Urothelium cell line (cell line): ENCODE measurements at places on chromosomes 7 and 10.

DNA sequence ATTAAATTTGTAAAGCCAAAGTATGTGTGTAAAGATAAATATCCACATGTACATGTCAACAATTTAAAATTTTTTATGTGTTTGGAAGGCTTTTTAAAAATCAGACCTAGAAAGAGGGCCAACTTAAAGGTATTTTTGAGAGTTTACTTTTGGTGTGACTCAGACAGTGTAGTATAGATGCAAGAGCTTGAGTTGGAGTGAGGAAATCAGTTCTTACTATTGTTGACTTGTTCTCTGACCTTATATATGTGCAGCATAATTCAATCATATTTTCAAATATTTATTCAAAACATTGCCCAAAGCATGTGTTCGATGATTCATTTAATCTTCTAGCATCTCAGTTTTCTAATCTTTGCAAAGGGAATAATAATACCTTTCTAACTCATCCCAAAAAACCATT, 243.7 kb upstream of the PRKCQ start:
- DNase-seq, result no peak

- DNase-seq, result no peak
Observed at GRCh38 chr7:103149808-103150180, 895 bp upstream of the NAPEPLD start.

- no peak for DNase-seq
Observed at GRCh38 chr10:62655337-62655994, 149.1 kb upstream of the ADO start.

GRCh38 chr7:16526742-16527540, at the start of gene LRRC72:
Gene LRRC72, plus strand, starts transcription at chr7:16526825. Its CDS starts 128 bp downstream, at chr7:16526953.
- DNase-seq, result no peak

- DNase-seq, result no peak
Observed at GRCh38 chr7:1093916-1094508, 6.1 kb downstream of the GPER1 start.

DNA sequence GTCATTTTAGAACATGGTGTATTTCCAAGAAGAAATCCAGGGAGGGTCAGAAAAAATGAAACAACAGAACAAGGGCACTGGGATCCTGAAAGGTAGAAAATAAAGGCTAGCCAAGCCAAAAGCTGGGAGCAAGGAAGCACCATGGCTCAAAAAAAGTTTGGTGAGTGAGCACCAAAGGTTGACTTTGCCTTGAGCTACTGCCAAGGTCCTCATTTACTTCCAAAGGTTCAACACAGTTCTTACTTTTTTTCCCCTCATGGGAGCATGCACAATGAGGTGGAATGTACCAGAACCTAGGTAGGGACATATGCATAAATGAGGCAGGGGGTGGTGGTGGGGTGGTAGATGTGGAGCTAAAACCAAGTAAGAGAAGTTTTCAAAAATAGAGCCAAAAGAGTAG, 182.8 kb downstream of the CPEB3 start:
- DNase-seq, result no peak

- no peak for DNase-seq
Observed at GRCh38 chr10:10687751-10688150, 329.9 kb upstream of the CELF2 start.

GRCh38 chr7:100212631-100213286, 7.0 kb upstream of the PVRIG start:
- DNase-seq, result peak; percentile 3

- no peak for DNase-seq
Observed at GRCh38 chr7:5621776-5622175, 159.7 kb downstream of the RNF216 start.

GRCh38 chr7:45082031-45082830, 6.5 kb downstream of the NACAD start:
- no peak for DNase-seq

DNA sequence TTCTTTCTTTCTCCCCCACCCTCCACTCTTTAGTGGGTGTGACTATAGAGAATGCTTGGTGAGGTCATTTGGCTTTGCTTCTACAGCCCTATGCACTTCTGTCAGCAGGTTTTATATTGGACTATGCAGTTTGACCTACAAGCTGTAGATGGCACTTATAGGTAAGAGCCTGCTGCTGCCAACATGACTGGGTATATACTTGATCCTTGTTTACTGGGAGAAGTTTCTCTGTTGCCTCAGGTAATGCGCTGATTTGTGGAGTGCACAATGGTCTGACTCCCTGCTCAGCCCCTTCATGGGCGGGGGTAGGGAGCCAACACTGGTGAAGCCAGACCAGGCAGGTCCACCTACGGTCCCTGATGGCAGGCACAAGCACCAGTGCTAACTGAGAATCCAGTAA, 33.7 kb upstream of the C7orf33 start:
- no peak for DNase-seq

DNA sequence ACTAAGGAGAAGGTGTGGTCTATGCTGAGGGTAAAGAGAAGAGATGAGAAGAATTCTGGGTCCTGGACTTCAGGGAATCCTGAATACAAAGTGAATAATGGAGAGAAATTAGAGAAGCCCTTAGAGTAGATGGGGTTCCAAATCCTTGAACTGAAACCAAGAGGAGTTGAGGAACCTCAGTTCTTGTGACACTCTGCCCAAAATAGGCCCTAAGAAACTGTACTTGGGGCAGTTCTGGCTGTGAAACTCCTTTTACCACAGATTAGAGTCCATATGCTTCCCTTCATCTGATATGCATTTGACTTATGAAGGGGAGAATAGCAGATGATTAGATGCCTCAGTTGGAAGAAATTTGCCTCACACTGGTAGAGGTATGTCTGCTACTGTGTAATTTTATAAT, 19.0 kb downstream of the TES start:
- no peak for DNase-seq
